ENCODE measurements at places on chromosomes 3 and 15.

DNA sequence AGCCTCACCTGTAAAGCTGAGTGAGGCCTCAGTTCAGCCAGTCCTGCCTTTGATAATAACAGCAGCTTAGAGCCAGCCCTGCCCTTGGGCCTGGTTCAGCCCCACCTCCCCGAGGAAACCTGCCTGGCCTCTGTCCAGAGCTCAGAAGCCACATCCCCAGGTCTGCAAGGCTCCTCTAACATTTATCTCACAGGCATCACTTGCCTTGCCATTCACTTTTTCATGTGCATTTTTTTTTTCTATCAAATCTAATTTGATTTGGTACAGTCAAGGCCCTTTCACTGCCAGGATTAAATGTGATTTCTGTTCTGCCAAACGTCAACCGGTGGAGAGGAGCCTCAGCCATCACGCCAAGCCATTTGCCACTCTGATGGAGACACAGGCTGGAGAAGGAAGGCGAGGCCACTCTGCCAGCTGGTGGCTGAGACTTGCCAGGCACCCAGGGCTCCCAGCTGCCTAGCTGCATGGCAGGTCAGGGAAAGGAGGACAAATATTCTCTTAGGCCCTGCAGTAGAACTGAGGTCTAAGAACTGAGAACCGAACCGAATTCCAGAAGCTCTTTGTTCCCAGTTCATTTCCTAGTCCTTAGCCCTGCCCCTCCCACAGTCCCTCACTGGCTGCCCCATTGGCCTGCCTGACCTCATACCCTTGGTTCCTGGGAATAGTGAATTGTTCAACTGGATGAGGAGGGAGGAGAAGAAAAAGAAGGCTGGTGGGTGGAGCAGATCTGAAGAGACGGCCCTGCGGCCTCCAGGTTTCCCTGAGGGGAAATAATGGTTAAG is 76.4 kb downstream of the SPSB4 start:
- no peak for DNase-seq

DNA sequence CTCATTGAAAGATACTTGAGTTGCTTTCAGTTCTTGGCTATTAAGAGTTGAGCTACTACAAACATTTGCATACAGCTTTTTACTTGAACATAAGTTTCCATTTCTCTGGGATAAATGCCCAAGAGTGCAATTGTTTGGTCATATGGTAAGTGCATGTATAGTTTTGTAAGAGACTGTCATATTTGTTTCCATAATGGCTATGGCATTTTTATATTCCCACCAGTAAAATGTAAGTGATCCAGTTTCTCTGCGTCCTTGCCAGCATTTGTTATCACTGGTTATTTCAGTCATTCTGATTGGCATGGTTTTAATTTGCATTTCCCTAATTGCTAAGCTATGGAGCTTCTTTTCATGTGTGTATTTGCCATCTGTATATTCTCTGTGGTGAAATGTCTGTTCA is 22.5 kb downstream of the C3orf80 start:
- no peak for DNase-seq

- DNase-seq = no peak
Measured at GRCh38 chr3:100151024-100151707, 36.9 kb upstream of the FILIP1L start.

GRCh38 chr3:10502185-10502880 is 3.1 kb downstream of the ATP2B2 start:
- DNase-seq = no peak

GRCh38 chr15:78110916-78111475 is 18.6 kb downstream of the SH2D7 start:
- DNase-seq = no peak

DNA sequence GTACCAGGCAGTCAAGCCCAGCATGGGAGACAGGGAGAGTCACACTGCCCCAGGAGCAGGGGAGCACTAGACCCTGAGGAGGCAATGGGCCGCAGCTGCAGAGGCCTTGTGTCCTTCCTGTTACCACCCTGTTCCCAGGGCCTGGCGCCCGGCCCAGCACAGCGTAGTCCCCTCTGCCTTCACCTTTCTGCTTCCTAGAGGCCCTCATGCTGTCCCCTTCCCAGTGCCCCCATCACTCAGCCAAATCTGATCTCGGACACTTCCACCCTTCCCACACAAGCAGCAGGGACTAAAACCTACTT is 6.9 kb upstream of the TBC1D2B start:
- no peak for DNase-seq

- no peak for DNase-seq
Measured at GRCh38 chr3:184377882-184378445, at the start of gene THPO. Gene THPO (minus strand): TSS chr3:184378207. CDS start chr3:184376259, 1,948 bp downstream.

DNA sequence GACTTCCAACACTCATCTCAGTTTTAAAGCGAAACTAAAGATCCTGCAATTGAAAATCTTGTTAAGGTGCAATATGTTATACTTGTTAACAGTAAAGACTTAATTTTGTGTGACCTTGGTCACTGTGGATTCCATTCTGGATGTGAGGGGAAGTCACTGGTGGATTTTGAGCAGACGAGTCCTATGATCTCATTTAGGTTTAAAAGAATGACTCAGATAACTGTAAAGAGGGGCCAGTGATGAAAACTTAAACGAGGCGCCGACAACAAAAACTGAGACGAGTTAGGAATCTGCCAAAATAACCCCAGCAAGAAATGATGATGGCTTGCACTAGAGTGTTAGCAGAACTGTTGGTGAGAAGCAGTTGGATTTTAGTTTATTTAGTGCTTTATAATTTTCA is 56.5 kb downstream of the LRRC28 start:
- no peak for DNase-seq

GRCh38 chr3:179292450-179292849 is 30.4 kb upstream of the ZNF639 start:
- no peak for DNase-seq

- no peak for DNase-seq
Measured at GRCh38 chr3:107994956-107995715, 95.7 kb downstream of the CD47 start.

DNA sequence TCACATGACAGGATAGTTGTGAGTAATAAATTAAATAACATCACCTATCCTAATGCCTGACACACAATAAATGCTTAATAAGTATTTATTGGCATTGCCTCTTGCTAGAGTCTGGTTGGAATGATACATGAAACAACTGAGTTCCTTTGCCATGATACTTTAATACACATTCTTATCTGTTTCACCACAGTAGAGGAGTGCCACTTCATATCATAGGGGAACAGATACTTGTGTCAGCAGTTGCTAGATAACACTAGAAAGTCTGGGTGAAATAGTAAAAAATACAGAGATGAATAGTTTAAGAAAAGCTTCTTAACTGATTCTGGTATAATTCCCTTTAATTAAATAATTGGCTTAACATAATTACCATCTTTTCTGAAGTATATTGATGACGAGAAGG is 380.0 kb upstream of the GOLIM4 start:
- no peak for DNase-seq

DNA sequence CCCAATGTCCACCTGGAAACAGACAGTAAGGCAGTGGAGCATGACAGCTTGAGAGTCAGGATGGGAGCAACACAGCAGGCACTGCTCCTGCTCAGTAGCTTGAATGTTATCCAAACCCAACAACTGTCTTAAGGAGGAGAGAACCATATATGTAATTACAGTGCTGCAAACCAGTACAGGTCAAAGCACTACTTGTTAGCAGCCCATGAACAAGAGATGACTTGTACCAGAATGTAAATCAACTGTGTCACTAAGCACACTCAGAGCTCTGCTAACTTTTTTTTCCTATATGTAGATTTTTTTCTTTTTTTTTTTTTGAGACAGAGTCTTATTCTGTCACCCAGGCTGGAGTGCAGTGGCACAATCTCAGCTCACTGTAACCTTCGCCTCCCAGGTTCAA is 87.1 kb downstream of the ANO10 start:
- no peak for DNase-seq

GRCh38 chr3:9111866-9112265 is 137.6 kb downstream of the SRGAP3 start:
- DNase-seq = no peak

DNA sequence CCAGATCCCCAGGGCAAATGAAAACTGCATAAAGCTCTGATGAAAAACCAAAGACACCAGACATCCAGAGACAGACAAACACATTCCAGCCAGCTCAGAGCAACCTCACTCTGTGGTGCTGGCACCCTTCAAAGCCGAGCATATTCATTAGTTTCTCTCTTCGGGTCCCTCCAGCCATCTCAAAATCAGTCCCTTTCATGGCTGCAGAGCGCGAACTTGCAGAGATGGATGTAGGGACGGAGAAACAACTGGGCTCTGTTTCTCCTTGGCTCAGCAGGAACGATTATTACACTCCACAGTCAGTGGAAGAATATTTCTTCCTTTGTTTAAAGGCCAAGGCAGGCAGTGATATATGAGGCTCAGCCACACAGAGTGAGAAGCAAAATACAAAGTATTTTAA is 50.4 kb upstream of the SYN2 start:
- DNase-seq = no peak

DNA sequence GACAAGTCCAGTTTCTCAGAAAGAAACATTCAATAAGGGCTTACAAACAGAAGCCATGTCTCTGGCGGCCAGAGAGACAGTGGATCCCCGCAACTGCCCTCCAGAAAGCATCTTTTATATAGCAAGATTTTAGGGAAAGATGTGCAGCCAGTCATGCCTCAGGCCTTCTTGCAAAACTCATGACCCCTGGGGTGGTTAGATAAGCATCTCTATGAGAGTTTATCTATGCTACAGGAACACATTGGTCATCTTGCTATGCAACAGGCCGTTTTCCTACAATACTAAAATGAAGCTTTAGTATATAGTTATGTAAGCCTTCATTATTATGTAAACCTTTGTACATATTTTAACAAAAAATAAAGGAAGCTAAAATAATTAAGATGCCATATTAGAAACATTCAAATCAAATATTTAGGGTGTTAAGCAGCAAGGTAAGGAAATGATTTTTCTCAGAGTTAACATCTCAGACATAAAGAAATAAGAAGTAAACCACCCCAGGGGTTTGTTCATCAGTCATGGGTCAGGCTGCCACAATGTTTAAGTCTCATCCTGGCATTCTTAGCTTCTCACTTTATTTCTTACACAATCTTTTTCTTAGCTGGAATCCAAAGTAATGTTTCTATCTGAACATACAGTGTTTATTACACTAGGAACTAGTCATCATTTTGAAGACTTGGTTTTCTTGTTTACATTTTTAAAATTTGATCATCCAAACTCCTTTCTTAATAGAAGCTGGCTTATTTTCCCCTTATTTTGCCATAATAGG is 6.3 kb upstream of the FSIP1 start:
- DNase-seq = no peak

GRCh38 chr3:53190659-53191058 is 29.6 kb downstream of the PRKCD start:
- DNase-seq = no peak

DNA sequence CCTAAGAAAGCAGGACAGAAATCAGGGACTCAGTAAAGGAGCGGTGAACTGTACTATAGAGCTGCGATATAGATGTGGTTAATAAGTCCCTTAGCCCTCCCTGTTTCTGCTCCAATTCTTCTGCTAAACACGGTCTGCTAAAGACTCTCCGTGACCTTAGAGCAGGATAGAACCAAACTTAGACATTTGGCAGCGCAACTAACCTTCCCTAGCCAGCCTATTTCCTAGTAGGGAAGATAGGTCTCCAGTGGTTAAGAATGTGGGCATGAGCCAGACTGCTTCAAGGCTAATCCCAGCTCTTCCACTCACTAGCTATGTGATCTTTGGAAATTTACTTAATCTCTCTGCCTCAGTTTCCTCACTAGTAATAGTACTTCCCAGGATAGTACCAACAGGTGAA is 193.6 kb upstream of the IL12A start:
- DNase-seq = no peak

DNA sequence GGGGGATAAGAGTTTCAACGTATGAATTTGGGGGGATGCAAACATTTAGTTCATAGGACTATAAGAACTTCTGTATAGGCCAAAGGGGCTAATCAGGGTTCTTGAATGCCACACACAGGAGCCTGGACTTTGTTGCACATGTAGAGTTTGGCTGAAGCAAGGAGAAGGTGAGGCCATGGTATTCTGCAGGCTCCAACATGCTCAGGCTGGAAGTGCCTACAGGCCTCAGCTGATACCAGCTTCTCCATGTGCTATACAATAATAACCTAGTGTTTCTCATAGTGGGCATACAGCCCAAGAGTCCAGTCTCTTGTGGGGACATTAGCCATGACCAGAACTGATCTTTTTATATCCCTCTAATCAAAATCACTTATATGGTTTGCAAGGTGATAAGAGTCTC is 399.7 kb upstream of the MCTP2 start:
- no peak for DNase-seq

GRCh38 chr3:50256978-50257890 is 11.7 kb upstream of the SEMA3B start:
- no peak for DNase-seq

- DNase-seq = no peak
Measured at GRCh38 chr3:150443331-150443741, 35.2 kb downstream of the TSC22D2 start.

DNA sequence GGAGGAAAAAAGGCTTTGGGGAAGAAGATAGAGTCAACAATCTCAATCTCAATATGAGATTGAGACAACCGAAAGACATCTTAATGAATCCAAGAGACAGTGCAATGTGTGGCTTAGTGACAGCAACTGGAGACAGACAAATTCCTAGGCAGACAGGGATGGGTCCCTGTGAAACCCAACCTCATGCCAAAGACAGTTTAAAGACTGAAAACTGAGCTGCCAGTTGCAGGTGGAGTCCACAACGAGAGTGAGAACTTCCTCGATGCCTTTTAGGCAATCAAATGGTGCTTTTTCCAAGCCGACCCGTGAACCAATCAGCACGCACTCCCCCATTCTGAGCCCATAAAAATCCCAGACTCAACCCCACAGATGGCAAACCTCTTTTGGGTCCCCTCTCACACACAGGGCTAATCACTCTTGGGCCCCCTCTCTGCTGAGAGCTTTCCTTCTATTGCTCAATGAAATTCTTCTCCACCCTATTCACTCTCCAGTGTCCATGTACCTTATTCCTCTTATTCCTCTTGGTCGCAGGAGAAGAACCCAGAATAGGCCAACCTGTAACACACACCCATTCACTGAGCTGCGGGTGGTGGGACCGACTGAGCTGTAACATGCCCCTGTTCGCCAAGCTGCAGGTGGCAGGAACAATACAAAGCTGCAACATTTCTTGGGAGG is 34.8 kb downstream of the ZMAT3 start:
- DNase-seq = no peak
